Stimulated activated CD8-positive, alpha-beta memory T cell treated with anti-CD3 and anti-CD28 coated beads, Interleukin-15, amount 100 ng/mL, for 4 hours (primary cell): ENCODE measurements at places on chromosomes 16 and 17.

- DNase-seq: no peak
These were observed 9.3 kb upstream of the SLC16A5 start for GRCh38 chr17:75078284-75079022.

GRCh38 chr16:7765079-7765550, 432.5 kb downstream of the RBFOX1 start:
- DNase-seq: no peak

- DNase-seq: no peak
These were observed 266.4 kb downstream of the MAF start for GRCh38 chr16:79334127-79334526.

DNA sequence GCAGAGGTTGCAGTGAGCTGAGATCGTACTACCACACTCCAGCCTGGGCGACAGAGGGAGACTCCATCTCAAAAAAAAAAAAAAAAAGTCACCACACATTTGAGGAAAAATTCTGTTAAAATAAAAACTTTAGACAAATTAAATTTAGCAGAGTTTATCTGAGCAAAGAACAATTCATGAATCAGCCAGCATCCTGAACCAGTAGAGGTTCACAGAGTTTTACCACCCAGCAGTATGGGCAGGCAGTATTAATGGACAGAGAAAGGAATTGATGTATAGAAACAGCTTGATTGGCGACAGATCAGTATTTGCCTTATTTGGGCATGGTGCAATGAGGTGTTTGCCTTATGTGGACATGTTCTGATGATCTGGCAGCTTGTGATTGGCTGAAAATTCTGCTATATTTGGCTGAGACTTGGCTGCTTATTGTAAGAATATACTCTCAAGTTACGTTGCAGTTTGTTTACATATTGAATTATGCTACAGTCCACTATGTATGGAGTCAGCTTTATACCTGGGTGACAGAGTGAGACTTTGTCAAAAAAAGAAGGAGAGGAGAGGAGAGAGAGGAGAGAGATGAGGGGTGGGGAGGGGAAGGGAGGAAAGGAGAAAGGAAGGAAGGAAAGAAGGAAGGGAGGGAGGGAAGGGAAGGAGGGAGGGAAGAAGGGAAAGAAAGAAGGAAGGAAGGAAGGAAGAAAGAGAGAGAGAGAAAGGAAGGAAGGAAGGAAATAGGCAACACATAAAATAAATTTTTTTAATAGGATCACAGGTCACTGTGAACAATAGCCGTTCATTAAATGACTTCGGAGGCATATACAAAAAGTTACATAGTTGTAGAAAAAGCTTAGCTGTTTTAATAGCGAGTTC, 14.6 kb downstream of the ABCC3 start:
- no peak for DNase-seq

- DNase-seq: no peak
These were observed 33.7 kb upstream of the PVALEF start for GRCh38 chr17:81131486-81132196.

GRCh38 chr16:14436401-14436955, 193.6 kb downstream of the PARN start:
- no peak for DNase-seq

GRCh38 chr17:75983501-75984181, 4.6 kb downstream of the TEN1 start:
- DNase-seq: no peak

DNA sequence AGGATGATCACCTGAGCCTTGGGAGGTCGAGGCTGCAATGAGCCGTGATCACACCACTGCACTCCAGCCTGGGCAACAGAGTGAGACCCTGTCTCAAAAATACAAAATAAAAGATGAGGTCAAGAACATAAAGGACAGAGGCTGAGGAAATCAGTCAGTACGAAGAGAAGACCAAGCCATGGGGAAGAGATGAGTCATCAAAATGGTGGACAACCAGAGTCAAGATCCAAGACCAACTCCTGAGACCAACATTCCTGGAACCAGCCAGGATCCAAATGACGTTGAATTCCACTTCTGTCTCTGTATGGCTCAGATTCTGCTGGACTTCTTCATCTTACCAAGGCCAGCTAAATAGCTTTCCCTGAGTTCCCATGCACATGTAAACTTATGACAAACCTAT, 44.8 kb upstream of the NOG start:
- DNase-seq: no peak

- no peak for DNase-seq
These were observed 1.9 kb downstream of the HS3ST4 start for GRCh38 chr16:25693631-25694030.

DNA sequence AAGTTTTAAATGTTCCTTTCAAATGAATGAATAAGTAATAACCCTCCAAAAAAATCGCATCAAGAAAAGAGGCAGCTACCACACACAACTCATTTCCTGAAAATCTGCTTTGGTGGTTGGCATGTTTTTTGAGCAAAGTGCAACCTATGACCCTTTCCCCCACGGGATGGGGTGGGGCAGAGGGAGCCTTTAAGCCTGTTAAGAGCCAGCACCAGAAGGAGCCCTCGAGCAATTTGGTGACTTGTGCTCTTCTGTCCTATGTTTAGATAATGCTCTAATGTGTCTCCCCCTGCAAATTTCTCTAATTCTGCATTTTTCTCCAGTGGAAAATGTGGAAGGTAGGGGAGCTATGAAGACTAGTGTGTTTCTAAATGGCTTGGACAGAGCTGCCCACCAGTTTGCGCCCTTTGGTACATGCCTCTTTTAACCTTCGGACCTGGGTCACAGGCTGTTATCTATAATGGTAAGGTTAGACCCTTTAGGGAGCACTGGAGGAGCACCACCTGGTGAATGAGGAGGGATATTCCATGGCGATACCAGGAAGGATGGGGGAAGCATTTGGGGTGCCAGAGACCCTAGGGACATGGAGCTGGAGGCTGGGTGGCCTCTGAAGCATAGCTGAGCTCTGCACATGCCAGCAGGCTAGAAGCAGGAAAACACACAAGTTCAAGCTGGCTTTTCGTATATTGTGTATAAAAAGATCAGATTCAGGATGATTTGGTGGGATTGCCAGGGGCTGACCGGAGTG, 1.6 kb downstream of the PYCARD start:
- DNase-seq: no peak

DNA sequence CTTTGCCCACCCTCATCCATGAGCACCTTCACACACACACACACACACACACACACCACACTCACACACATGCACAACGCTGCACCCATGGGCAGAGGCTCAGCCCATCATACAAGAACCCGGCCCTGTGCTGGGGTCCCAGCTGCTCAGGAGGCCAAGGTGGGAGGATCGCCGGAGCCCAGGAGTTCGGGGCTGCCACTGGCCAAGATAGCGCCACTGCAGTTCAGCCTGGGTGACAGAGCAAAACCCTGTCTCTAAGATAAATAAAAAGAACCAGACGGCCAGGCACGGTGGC, 3.4 kb upstream of the FSCN2 start:
- DNase-seq: no peak

GRCh38 chr16:80437707-80438106, 103.1 kb upstream of the DYNLRB2 start:
- DNase-seq: no peak

DNA sequence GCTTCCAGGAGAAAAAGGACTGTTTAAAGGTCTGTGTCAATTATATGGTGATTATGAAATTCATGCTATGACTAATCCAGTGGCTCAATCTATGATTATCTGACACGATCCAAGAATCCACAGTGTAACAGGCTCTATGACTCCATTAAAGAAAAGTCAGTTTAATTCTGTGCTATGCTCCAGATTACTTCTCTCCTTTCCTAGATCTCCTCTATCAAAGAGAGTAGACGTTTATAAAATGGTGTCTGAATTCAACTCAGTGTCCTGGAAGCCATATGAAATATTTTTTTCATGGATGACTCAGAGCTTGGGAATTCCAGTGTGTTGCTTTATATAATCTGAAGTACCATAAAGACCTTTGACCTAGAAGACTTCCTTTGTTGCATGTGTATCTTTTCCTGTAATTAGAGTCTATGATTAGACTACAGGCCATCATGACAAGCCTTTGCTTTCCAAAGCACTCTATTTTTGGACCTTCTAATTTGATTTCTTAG, 27.0 kb upstream of the NF1 start:
- DNase-seq: no peak

GRCh38 chr17:71085238-71086033, 916.1 kb downstream of the KCNJ2 start:
- no peak for DNase-seq

DNA sequence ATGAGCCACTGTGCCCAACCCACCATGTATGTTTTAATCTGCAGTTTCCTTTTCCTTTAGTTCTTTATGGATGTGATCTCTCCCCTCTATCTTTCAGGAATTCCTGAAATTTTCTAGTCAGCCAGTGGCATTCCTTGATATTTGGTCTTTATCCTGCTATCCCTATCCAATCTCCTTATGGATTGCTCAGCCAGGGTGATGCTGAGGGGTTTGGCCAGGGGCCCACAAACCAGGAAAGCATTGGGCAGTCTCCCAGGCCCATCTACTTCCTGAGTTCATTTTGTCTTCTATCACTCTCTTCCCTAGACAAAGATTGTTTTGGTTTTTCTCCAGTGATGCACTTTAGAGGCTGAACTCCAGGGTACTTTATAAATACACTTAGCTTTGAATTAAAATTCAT, 115.9 kb downstream of the KATNIP start:
- no peak for DNase-seq

GRCh38 chr17:77666881-77667395, 291.6 kb upstream of the TNRC6C start:
- peak; percentile 12 for DNase-seq

GRCh38 chr16:19168371-19169081, 486 bp downstream of the SYT17 start:
- DNase-seq: no peak

GRCh38 chr16:89084411-89084810, 9.2 kb upstream of the ACSF3 start:
- DNase-seq: no peak

DNA sequence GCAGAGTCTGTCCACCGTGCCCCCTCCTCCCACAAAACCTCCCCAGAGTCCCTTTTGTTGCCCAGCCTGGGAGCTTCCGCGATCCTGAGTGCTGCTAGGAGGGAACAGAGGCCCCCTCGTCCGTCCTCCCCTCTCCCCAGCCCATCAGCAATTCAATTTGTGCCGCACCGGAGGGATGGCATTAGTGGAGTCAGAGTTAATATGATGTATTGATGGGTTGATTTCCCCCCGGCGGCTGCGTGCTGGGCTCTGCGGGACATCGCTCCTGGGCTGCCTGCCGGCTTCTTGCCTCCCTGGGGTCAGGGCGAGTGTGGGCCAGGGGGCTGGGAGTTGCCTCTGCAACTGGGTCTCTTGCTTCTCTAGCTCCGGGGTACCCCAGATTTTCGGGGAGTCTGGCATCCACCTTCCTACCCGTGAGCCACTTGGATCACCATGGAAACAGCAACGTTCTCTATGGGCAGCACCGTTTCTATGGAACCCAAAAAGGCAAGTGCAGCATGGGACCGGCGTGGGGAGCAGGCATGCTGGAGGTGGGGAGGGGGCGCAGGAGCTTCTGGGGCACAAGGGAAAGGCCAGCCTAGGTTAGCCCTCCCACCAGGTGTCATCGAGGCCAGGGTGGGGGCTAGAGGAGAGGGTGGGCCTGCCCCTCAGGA, 42.9 kb downstream of the BAHCC1 start:
- no peak for DNase-seq

GRCh38 chr17:49566668-49567071, 9.0 kb upstream of the NXPH3 start:
- DNase-seq: no peak

DNA sequence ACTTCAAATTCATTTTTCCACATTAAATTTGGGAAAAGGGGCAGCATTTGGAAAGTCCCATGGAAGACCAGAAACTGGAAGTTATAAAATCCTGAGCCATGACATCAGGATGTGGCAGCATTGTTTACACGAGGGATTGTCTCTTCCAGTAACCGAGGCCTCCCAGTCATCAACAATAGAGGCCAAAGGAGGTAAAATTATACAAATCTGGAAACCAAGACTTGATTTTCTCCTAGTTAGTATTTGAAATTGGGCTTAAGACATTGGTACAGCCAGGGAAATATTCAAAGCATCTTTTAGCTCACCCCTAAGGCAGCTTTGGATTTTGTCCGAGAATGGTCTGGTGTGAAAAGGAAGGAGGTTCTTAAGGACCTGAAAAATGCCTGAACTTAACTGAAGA, 251.6 kb upstream of the FOXF1 start:
- no peak for DNase-seq

- DNase-seq: no peak
These were observed 21.0 kb upstream of the FLCN start for GRCh38 chr17:17258011-17258410.

DNA sequence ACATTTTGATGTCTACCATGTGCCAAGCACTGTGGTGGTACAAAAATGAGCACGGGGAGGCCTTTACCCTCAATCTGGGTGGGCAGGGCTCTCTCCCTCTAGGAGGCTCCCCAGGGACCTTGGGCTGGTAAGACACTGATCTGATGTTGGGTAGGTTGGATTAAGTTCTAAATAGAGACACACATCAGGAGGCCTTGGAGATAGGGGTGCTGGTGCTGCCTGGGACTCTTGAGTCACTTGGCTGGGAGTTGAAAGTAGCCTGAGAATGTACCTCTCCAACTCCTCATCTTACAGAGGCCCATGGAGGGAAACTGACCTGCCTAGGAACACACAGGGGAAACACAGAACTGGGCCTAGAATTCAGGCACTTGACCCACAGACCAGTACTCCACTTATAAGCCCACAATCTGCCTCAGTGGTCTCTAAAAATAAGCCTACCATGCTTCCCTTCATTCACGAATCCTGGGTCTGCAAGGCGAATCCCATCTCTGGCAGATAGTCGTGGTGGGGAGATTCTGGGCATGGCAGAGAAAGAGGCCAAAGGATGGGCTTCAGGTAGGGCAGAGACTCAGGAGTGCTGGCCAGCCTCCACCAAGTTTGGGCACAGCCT, 1.8 kb upstream of the NEUROD2 start:
- DNase-seq: no peak

- DNase-seq: no peak
These were observed 1332.3 kb downstream of the CDH11 start for GRCh38 chr16:63789603-63790002.

GRCh38 chr16:6081320-6081976, 983.9 kb upstream of the EEF2KMT start:
- no peak for DNase-seq

DNA sequence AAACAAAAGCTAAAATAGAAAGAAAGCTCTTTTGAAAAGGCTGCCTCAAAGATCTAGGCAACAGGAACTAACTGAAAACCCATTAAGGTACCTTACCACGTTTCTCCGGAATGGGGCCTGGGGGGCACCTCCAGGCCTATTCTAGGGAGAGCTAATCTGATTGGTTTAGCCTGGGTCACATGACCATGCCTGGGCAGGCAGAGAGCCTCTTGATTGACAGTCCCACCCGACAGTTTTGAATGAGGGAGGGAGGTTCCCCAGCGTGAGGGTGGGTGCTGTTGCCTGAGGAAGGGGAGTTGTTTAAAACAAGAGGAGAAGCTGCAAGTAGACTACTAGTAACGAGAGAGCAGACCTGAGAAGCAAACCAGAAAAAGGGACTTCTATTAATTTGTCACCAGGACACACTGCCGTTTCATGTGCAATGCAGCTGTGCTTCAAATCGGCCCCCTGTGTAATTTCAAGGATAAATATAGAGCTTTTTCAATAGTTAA, 143.4 kb upstream of the HS3ST2 start:
- DNase-seq: no peak
